ENCODE measurements at places on chromosomes 2 and 18.

DNA sequence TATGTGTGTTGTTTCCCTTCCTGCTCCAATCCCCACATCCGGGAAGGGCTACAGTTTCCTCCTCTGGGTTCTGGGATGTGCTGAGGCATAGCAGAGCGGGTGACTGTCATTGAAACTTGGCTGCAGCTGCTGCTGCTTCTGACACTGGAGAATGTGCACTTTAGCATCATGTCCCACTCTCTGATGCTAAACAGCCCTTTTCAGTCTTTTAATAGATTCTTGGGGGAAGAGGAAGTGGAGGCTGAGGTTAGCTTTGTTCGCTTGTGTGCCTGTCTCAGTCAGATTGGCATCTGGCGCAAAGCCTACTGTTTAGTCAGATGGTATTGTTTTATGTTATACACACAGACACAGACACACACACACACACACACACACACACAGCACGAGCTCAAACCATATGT, 136.5 kb upstream of the RND3 start:
- DNase-seq: no peak

- no peak for DNase-seq
Observed at GRCh38 chr2:144086965-144087364, 433.0 kb downstream of the ZEB2 start.

GRCh38 chr2:212843409-212844199, 305.0 kb upstream of the ERBB4 start:
- no peak for DNase-seq

DNA sequence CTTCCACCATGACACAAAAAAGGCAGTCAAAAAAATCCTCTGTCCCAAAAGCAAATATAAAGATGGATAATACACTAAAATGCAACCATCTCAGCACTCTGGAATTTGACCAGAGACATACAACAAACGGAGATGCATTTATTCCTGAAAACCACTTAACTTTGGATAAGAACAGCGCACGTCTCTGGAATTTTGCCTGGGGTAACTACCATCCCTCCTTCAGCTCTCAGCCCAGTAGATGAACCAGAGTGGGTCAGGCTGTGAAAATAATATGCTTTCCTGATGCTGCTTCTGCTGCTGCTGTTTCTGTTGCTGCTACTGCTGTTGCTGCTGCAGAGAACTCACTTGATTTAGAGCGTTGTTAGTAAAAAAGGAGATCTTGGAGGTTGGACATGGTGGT, 133.8 kb upstream of the ACVR2A start:
- no peak for DNase-seq

GRCh38 chr2:110211938-110212858, at the start of gene MTLN:
Gene MTLN (minus strand): TSS chr2:110212547. CDS start chr2:110212525, 22 bp downstream.
- DNase-seq: peak; percentile 77

DNA sequence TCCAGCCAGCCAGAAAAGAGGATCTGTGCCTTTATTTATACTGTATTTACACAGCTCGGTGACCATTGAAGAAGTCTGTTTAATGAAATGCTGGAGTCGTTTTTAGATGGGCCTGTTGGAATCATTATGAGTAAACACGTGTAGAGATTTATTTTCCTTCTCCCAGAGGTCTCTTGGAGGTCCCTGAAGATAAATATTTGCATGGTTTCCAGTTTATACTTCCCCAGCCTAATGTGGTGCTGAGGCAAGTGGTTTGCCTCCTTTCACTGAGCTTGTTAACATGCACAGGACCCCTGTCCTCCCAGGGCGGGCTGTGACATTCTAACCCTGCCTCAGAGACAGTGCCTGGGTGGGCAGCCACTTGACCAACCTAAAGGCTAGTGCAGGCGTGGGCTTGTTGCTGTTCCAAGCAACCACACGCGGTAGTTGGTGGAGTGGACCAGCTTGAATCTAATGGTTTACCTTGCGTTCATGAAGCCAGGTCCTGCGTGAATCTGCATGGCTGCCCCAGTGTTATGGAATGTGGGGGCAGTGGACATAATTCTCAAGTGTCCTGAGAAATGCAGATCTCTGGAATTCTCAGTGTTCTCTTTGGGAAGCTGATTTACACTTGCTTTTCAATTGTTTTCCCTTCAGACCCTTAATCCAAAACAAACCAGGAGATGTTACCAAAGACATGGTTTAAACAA, 130.2 kb upstream of the DLX2 start:
- no peak for DNase-seq

GRCh38 chr2:223470602-223471001, 131.6 kb downstream of the SCG2 start:
- no peak for DNase-seq

DNA sequence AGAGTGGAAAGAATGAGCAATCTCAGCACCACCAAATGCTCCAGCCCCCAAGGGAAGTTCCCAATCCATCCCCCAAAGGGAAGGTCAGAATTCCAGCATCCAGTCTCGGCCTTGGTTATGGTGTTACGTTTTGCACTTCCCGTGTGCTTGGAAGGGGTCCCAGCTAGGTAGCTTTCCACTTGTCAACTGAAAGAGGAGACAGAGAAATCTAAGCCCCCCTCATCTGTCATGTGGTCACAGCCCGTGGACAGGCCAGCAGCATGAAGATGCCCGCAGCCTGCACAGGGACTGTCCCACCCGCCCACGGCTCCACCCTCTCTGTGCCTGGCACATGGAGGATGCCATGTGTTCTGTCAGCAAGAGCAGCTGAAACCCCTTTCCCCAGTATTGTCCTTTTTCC, 32.1 kb downstream of the RHOB start:
- DNase-seq: no peak

- no peak for DNase-seq
Observed at GRCh38 chr2:13917958-13918357, 714.6 kb upstream of the LRATD1 start.

DNA sequence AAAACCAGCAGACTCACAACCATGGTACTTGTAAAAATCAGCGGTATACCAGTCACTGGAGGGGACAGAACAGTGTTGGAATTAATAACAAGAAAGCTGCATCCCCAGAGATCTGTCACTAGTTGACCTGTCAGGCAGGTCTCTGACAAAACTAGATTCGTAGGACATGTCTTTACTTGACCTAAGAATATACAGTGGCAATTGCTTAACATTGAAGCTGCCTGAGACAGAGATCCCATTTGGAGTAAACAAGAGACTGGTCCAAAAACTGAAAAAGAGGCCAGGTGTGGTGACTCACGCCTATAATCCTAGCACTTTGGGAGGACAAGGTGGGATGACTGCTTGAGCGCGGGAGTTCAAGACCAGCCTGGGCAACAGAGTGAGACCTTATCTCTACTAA, 7.2 kb upstream of the SS18 start:
- DNase-seq: no peak

- DNase-seq: no peak
Observed at GRCh38 chr18:31511098-31511497, 13.1 kb downstream of the DSG2 start.

DNA sequence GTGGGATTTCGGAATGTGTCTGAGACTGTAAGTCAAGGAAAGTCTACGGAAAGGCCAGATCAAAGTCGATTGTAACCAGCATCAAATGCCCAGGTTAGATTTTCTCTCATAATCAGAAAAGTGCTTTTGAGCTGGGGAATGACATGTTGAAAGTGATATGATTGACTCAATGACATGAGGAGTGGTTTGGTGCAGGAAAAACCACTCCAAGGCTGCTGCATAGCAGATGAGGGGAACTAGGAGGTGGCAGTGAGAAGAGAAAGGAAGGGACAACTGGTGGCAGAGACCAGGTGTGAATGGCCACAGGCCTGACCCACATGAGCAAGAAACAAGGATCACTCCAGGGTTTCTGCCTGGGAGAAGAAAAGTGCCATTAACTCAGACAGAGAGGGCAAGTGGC, 822 bp downstream of the SLC35F6 start:
- no peak for DNase-seq

- no peak for DNase-seq
Observed at GRCh38 chr18:23495723-23496440, 7.4 kb upstream of the RMC1 start.

DNA sequence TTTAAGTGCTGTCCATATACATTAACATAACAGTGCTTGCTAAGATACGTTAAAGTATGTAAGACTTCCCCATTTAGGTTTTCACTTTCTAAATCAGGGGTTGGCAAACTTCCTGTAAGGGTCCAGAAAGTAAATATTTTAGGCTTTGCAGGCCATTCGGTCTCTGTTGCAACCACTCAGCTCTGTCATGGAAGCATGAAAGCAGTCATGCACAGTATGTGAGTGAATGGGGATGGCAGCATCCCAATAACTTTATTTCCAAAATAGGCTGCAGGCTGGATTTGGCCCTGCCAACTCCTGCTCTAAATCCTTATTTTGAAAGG, 128.7 kb downstream of the PLA2R1 start:
- no peak for DNase-seq

DNA sequence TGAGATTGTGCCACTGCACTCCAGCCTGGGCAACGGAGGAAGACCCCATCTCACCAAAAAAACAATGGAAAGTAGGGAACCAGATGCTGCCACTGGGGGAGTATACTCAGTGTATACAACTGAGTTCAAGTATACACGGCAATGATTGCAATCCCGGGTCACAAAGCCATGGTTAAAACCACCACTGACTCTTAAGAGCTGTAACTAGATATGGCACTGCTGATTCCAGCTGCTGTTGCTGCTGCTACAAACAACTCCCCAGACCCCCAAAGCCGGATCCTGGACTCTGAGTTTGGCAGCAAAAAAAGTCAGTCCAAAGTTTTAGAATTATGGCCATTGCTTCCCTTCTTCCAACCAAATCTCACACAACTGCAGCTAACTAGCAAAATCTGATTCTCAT, 43.7 kb upstream of the COX7A2L start:
- DNase-seq: no peak

DNA sequence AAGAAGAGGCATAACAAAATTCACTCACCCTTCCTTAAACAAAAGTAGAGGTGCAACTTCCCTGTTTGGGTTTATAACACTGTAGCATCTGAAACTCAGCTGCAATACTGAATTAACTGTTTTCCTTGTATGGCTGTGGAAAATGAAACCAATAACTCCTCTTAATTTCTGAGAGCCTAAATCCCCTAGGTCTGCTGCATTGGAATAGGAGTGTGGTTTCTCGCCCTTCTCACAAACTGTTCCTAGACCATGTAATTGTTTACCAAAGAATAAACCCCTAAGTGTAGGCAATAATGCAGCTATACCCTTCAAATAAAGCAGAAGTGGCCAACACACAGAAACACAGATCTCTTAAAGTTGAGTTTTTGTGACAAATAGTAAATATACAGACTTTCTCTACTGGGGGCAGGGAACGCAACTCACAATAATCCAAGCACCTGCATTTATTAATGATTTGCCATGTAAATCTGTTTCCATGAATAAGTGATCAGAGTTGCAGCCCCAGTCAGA, 52.0 kb downstream of the RASGRP3 start:
- DNase-seq: no peak

DNA sequence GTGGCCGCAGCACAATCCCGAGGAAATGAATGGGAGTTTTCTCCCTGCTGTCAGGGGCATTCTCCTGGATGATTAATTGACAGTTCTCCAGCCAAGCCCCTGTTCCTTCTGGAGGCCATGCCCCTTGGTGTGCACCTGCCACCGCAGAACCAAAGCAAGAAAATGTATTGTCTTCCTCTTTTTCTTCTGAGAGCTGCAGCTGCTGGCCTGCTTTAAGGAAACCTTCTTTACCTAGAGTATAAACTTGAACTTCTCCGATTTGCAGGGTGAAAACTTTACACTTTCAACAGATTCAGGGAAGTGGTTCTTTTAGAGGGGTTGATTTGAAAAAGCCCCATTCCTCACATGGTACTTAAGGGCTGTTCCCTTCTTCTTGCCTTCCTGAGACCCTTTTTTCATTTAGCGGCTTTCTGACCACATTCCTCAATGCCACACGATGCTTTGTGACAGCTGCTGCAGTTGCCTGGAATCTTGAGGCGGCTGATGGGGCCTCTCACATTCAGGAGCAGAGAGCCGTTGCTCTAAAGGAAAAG, 402.8 kb downstream of the TXNL1 start:
- DNase-seq: no peak

GRCh38 chr18:11923450-11923849, 15.3 kb upstream of the MPPE1 start:
- no peak for DNase-seq

DNA sequence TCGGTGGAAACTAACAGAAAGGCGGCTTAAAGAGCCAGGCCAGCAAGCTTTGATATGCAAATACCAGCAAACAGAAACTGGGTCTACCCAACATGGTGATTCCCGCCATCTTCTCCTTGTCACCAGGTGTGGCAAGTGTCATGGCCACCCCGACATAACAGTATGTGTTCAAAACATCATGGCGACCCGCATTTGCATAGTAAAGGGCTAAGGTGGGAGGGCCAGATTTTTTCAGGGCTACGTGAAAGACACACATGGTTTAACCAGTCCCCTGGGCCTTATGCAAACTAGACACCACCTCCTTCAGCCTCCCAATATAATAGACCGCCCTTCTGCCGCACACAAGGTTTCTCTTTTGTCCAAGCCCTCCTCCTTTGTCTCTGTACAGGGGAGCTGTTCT, 260.4 kb downstream of the METTL4 start:
- no peak for DNase-seq

DNA sequence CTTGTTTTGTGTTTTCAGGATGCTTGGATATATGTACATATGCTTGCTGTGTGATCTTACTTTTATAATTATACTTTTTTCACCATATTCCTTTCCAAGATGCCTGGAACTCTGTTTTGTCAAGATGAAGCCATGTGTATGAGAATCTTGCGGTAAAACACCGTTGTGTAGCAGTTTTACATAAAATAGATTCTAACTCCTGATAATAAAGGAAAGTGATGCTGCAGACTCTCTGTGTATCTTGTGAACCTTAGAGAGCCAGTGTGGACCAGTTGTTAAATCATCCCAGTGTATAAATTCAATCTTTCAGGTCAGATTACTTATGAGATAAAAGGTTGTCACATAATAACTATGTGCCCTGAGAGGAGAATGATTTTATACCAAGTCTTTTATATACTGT, 12.5 kb upstream of the ITGA4 start:
- DNase-seq: no peak

- DNase-seq: no peak
Observed at GRCh38 chr2:43175876-43176275, 50.5 kb downstream of the ZFP36L2 start.

- DNase-seq: no peak
Observed at GRCh38 chr2:223954401-223954800, 2.9 kb upstream of the MRPL44 start.

GRCh38 chr2:42547446-42548295, 20.8 kb upstream of the MTA3 start:
- no peak for DNase-seq

GRCh38 chr2:13596233-13596632, 879.5 kb downstream of the TRIB2 start:
- no peak for DNase-seq

DNA sequence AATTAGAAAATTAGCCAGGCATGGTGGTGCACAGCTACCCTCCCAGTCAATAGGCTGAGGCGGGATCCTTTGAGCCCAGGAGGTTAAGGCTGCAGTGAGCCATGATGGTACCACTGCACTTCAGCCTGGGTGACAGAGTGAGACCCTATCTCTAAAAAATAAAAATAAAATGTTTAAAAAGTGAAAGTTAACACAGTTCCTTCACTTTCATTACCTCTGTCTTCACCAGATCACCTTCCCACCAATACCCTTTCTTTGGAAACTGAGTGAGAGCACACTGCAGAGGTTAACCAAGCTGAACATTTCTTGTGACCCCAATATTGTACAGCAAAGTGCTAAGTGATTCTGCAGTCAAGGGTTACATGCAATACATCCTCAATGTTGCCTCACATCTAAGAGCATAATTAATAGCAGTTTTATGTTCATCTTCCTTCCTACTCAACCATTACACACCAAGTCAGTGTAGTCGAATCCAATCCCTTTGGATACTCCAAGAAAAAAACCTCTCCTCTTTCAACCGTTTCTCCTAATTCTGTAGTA, 1.7 kb downstream of the L3MBTL4 start:
- no peak for DNase-seq

All from CD4-positive, alpha-beta memory T cell (primary cell).